ENCODE measurements at places on chromosomes 12 and 14. TPM values are rescaled to one million over a fixed set of nuclear protein-coding genes. Genes with fewer than 3 reads are reported as not detected.

GRCh38 chr12:76444408-76444984 lies 96.3 kb upstream of the BBS10 start:
- H3K4me1 ChIP-seq, result peaks cover 2% of the 10 kb centered on the region
- no peak for DNase-seq
- H3K27ac ChIP-seq, result no peak overlapping the region
- H3K27me3 ChIP-seq, result no peaks in the 10 kb centered on the region

GRCh38 chr14:64296561-64296960 lies 2.4 kb upstream of the ESR2 start:
- H3K36me3 ChIP-seq, result no peaks in the 10 kb centered on the region
- no peak overlapping the region for H3K27ac ChIP-seq
- H3K27me3 ChIP-seq, result no peaks in the 10 kb centered on the region

The LRTM2 gene
- not detected for total RNA-seq

GRCh38 chr12:89523843-89524540 lies 604 bp downstream of the GALNT4 start:
- H3K36me3 ChIP-seq, result no peaks in the 10 kb centered on the region
- no peak for DNase-seq
- peaks cover 10% of the 10 kb centered on the region for H3K4me1 ChIP-seq
- H3K27ac ChIP-seq, result peak overlapping the region; percentile 84

DNA sequence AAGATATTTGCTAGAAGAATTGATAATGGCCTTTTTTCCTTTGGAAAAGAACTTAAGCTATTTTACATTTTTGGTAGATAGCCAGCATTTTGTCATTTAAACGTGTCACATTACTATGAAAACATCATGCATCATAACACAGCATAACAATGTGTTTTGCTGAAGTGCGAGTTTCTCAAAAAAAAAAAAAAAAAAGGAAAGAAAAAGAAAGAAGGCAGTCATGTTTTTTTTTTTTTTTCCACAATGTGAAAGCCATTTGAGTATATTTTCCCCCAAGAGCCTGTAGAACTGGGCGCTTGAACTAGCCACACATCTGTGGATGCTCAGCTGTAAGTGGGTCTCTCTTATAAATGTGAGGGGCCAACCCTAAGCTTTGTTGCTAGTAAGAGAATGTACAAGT lies 300.1 kb downstream of the AKAP6 start:
- no peak for DNase-seq
- no peaks in the 10 kb centered on the region for H3K36me3 ChIP-seq
- H3K4me1 ChIP-seq, result no peaks in the 10 kb centered on the region
- H3K27me3 ChIP-seq, result no peaks in the 10 kb centered on the region
- H3K4me3 ChIP-seq, result no peak overlapping the region
- H3K27ac ChIP-seq, result no peak overlapping the region

DNA sequence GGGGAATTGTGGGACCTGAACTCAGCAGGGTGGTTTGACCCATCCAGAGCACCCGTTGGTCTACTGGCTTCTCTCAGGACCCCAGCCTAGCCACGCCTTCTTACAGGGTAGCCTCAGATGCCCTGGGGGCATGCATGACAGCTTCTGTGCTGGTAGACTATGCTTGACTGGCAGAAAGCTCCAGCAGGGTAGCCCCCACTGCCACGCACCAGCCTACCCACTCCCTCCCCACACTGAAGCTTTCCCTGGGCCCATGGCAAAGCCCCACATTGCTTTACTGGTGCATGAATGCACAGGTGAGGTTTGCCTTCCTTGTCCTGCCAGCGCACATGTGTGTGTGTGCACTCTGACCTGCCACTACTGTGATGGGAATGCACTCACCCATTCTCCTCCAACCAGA lies 772.2 kb downstream of the LRFN5 start:
- no peaks in the 10 kb centered on the region for H3K4me1 ChIP-seq
- no peaks in the 10 kb centered on the region for H3K36me3 ChIP-seq
- no peak overlapping the region for H3K27ac ChIP-seq
- H3K27me3 ChIP-seq, result no peaks in the 10 kb centered on the region
- DNase-seq, result no peak

DNA sequence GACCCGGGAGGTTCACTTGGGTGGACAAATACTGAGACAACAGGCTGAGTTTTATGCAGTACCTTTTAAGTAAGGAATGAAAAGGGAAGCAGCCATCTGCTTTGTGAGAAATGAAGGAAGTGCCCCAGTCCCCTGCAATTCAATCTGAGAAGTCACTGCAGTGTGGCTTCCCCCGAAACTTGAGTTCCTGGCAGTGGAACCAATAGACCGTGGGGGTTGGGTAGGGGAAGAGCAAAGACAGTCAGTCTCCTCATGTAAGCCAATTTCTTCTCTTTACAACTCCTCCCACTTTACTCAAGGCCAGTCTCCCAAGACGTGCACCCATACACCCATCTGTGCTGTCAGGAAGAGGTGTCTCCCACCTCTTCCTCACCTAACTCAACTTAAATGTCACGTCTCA lies 206.5 kb downstream of the BCAT1 start:
- H3K4me1 ChIP-seq, result peaks cover 1% of the 10 kb centered on the region
- DNase-seq, result no peak
- H3K27me3 ChIP-seq, result no peaks in the 10 kb centered on the region

The IL31 gene
- not detected for total RNA-seq

DNA sequence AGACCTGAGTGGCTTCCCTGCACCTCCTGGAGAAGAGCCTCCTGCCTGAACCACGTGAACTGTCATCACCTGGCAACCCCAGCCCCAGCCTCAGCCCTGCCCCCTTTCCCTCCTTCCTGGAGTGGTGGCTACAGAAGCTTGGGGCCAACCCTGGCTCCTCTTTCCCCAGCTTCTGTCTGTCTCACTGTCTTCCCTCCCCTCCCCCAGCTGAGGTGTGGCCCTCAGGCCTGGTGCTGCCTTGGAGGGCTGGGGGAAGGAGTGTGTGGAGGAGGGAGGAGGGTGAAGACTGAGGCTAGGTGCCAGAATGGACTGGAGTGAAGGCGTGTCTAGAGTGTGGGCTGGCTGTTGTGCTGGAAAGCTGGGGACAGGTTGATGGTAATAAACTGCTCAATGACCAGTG lies 9.7 kb downstream of the NFATC4 start:
- no peak overlapping the region for H3K4me3 ChIP-seq
- no peaks in the 10 kb centered on the region for H3K27me3 ChIP-seq
- H3K27ac ChIP-seq, result no peak overlapping the region
- H3K36me3 ChIP-seq, result no peaks in the 10 kb centered on the region
- peaks cover under 1% of the 10 kb centered on the region for H3K4me1 ChIP-seq
- no peak for DNase-seq

- DNase-seq, result no peak
- H3K27me3 ChIP-seq, result no peaks in the 10 kb centered on the region
- H3K4me1 ChIP-seq, result peaks cover 6% of the 10 kb centered on the region
- H3K4me3 ChIP-seq, result no peak overlapping the region
- no peaks in the 10 kb centered on the region for H3K36me3 ChIP-seq
Measured at GRCh38 chr12:115323223-115323905, 639.4 kb upstream of the TBX3 start.

The KLRD1 gene
- total RNA-seq, result 0.92 TPM

- H3K36me3 ChIP-seq, result no peaks in the 10 kb centered on the region
- no peak for DNase-seq
- no peaks in the 10 kb centered on the region for H3K27me3 ChIP-seq
- no peak overlapping the region for H3K27ac ChIP-seq
- H3K4me1 ChIP-seq, result no peaks in the 10 kb centered on the region
Measured at GRCh38 chr12:68432622-68433021, 100.5 kb upstream of the MDM1 start.

- H3K4me1 ChIP-seq, result no peaks in the 10 kb centered on the region
- no peak overlapping the region for H3K4me3 ChIP-seq
- no peaks in the 10 kb centered on the region for H3K36me3 ChIP-seq
- H3K27ac ChIP-seq, result no peak overlapping the region
- DNase-seq, result no peak
Measured at GRCh38 chr12:45504316-45505010, 225.0 kb upstream of the ARID2 start.

GRCh38 chr12:108826101-108826806 lies 31.1 kb downstream of the SSH1 start:
- H3K36me3 ChIP-seq, result no peaks in the 10 kb centered on the region
- DNase-seq, result peak; percentile 61
- peak overlapping the region; percentile 4 for H3K4me3 ChIP-seq
- peak overlapping the region; percentile 68 for H3K27ac ChIP-seq

DNA sequence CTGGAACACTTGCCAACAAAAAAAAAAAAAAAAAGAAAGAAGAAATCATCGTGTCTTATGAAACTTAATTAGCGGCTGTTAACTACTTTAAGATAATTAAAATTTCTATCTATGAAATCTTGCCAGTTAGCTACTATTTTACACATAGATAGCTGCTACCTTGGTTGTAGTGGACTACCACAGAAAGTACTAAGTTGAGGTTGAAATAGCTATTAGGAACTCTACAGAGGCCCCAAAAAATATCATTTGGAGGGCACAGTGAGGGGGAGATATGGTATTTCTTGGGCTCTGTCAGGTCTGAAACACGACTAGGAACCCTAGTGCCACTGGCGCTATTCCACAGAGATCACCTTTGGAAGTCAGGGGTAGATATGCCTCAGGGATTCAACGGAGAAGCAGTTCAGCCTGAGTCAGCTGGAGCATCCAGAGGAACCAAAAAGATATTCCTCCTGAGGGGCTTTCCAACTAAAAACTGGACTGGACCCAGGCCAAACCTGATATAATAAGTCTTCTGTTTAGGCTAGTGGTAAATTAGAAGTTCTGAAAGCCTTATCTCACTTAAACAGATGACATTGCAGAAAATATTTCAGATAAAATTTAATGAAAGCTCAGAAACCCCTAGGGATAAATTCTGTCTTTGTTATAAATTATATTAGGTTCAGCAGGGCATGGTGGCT lies 126.1 kb downstream of the EPS8 start:
- no peak overlapping the region for H3K27ac ChIP-seq
- no peaks in the 10 kb centered on the region for H3K27me3 ChIP-seq
- H3K4me3 ChIP-seq, result no peak overlapping the region
- H3K4me1 ChIP-seq, result no peaks in the 10 kb centered on the region

The B4GALNT1 gene
- 0.65 TPM for total RNA-seq

DNA sequence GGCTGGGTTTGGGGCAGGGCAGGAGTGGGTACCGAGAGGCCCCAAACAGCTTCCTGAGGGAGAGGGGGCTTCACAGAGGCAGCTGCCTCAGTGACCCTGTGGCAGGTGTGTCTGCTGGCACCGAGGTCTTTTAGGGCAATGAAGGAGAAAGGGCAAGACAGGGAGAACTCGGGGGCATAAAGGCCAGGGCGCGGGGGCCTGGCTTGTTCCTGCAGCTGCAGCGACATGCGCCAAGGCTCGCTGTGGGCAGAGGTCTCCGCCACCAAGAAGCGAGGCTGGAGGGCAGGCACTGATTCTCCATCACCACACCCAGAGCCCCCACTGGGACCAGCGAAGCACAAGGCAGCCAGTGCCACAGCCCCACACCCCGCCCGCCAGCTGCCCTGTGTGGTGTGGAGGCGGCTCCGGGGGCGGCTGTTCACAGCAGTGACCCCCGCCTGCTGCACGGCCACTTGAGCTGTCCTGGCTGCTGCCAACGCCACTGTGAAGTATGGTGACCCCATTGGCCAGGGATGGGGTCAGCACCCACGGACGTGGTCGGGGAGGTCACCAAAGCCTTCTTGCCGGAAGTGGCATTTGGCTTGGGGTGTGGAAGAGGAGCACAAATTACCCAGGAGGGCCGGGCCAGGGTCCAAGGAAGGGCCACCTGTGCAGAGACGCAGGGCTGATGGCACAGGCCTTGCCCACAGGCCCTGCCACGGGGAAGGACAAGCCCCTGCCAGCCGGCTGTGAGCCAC lies 16.4 kb downstream of the BAG5 start:
- no peak overlapping the region for H3K4me3 ChIP-seq
- H3K36me3 ChIP-seq, result no peaks in the 10 kb centered on the region
- H3K4me1 ChIP-seq, result peaks cover 24% of the 10 kb centered on the region
- no peak overlapping the region for H3K27ac ChIP-seq
- no peaks in the 10 kb centered on the region for H3K27me3 ChIP-seq
- peak; percentile 21 for DNase-seq

DNA sequence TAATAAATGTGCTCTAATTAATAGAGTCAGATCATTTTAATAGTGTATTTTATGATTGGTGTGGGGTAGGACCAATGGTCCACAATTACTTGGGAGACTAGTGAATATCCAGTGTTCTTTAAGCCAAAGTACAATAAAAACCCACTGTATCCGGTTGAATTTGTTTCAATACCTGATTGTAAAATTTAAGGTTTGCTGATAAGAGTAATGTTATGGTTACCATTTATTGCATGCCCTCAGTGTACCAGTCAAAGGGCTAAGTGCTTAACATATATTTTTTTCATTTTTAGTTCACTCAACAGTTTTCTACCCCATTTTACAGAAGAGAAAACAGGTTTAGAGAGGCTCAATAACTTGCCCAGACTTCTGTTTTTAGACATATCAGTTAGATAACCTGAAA lies 97.9 kb upstream of the ATF1 start:
- no peaks in the 10 kb centered on the region for H3K36me3 ChIP-seq
- no peak overlapping the region for H3K27ac ChIP-seq
- peaks cover 12% of the 10 kb centered on the region for H3K4me1 ChIP-seq
- no peak for DNase-seq

The FLVCR2 gene
- 3.2 TPM for total RNA-seq

DNA sequence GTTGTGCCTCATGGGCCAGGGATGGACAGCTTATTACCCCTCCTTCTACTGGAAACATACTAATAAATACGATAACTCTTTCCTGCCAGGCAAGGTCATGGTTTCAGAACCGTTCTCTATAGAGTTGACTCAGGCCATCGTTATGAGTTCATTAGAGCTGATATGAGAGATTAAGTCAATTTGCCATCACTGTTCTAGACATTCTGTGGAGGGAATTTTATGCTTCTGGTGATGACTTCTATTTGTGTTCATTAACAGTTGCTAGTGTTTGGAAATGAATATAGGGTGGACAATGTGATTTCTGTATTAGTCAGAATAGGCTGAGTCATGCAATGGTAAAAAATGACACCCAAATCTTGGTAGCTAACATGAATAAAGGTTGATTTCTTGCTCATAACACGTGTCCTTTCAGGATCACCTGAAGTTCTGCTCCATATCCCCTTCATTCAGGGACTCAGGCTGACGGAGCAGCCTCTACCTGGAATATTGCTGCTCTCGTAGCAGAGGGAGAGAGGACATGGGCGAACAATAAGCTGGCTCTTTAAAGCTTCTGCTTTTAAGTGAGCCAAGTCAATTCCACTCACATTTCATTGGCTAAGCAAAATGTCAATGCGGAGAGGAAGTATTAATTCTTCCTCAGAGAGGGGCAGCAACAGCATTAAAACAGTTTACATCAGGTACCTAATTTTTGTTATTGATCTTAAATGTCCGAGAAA lies 18.5 kb upstream of the TBPL2 start:
- H3K27me3 ChIP-seq, result no peaks in the 10 kb centered on the region
- no peak for DNase-seq
- no peaks in the 10 kb centered on the region for H3K4me1 ChIP-seq

The SLC10A1 gene
- not detected for total RNA-seq

- H3K27me3 ChIP-seq, result no peaks in the 10 kb centered on the region
- no peak overlapping the region for H3K4me3 ChIP-seq
- H3K36me3 ChIP-seq, result no peaks in the 10 kb centered on the region
- H3K27ac ChIP-seq, result no peak overlapping the region
- no peaks in the 10 kb centered on the region for H3K4me1 ChIP-seq
- no peak for DNase-seq
Measured at GRCh38 chr14:72644038-72644437, 249.9 kb downstream of the DPF3 start.
